ENCODE measurements at places on chromosomes 6 and 20. TPM values are rescaled to one million over a fixed set of nuclear protein-coding genes. Genes with fewer than 3 reads are reported as not detected.

GRCh38 chr20:25032478-25033264 lies 25.3 kb downstream of the ACSS1 start:
- no peak for DNase-seq

The PTCHD4 gene
- not detected for total RNA-seq

DNA sequence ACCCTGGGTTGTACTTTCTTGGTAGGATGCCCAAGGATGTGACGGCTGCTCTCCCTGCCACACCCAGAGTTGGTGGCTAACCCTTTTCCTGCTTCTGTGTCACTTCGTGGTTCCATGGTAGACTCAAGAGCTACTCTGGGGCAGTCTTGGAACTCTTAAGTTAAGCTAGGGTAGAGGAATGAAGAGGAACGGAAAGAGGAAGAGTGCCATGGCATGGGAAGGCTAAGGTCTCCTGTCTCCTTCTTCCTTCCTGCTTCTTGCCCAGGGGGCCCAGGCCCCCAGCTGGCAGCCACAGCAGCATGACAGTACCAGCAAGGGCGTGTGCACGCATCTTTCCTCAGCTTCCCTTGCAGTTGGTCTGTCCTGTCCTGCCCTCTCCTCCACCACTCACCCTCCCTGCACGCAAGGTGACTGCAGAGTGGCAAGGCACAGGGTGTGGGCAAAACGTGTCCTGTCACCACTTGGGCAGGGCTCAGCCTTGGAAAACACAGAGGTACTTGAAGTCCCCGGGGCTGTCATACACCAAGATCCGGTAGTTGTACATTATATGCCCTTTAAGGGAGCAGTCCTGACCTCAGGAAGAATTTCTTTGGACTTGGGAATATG lies 39.8 kb upstream of the TGM3 start:
- DNase-seq: no peak

- DNase-seq: no peak
Measured at GRCh38 chr6:29899281-29899680, 43.1 kb upstream of the HLA-A start.

The MEP1A gene
- total RNA-seq: not detected

The TUBB2B gene
- total RNA-seq: 2.9 TPM

The PTK6 gene
- 46.8 TPM for total RNA-seq

DNA sequence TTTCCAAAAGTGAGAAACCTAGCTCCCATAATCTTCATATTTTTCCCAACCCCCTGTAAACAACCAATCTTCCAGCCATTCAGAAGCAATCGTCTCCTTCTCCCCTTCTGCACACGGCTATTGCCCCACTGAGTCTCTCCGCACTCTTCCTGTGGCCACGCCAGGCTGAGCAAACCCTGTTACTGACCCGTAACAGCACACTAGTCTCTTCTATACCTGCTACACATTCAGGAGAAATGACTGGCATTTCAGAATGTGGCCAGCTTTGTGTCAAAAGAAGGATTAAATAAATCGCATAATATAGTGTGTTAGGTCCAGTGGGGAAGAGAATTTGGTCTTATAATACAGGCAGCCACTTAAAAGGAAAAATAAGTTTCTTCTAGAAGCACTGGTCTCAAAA lies 41.4 kb downstream of the ECT2L start:
- no peak for DNase-seq
